Foreskin keratinocyte (primary cell): ENCODE measurements at places on chromosomes 7 and 10. TPM values are rescaled to one million over a fixed set of nuclear protein-coding genes. Genes with fewer than 3 reads are reported as not detected.

The CPA1 gene
- total RNA-seq = not detected in 2 replicates

The ASAH2 gene
- total RNA-seq = 3.5 and 4.0 TPM in 2 replicates

The STAM gene
- total RNA-seq = 28.4 and 29.4 TPM in 2 replicates

DNA sequence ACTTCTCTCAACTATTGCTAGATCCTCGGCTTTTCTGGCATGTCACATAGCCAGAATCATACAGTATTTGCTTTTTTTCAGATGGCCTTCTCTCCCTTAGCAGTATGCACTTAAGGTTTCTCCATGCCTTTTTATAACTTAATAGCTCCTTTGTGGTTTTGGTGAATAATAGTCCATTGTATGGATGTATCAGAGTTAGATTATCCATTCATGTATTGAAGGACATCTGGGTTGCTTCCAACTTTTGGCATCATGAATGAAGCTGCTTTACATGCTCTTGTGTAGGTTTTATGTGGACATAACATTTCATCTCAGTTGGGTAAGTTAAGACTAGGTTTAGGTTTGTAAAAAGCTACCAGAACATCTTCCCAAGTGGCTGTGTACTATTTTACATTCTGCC is 4.6 kb downstream of the ATP5F1C start:
- no peak for DNase-seq

DNA sequence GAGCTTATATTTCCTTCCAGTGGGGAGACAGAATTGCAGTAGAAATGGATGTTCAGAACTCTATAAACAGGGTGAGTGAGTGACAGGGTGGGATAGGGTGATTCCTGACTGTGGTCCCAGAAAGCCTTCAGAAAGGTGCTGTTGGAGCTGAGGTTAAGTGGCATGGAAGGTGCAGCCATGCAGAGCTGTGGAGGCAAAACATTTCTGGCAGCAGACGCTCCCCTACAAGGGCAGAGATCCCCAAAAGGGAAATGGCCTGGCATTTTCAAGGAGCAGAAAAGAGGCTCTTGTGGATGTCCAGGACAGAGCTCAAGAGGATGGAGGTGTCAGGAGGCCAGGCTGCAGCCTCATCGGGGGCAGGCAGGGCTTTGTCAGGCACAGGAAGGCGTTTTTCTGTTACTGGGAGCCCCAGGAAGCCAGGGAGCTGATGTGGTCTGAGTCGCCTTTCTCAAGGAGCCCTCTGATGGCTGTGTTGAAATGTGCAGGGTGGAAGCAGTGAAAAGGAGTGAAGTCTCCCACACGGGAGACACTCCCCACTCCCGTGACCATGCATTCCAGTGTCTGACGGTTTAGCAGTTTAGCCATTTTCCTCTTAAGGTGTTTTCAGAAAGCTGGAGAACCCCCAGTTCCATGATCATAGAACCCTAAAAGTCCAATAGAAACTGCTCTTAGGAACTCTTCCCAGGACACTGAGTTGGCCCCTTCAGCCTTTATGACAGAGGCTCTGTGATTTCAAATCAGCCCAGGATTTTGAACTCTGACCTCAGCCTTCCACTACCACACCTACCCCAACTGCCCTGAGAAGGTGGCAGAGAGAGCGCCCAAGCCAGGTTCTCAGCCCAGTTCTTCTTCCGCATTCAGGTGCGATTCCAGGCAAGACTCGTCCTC is 96.2 kb downstream of the C10orf105 start:
- DNase-seq = no peak

DNA sequence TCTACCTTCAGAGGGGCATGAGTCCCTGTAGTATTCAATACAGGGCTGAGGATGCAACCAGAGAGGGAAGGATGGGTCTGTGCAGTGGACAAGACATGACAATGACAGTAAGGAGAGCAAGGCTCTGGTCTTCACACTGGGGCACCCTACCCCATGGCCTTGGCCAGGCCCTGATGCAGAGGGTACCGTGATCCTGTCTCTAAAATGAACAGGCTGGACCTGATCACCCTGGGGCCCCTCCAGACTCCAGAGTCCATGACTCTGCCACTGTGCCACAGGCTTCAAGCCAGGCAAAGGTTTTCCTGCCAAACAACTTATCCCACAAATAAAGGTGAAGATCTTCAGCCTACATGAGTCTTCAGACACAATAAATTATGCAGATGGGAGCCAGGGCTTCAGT is 4.9 kb downstream of the MAT1A start:
- no peak for DNase-seq

- DNase-seq = no peak
These were observed 1.3 kb upstream of the SH2D4B start for GRCh38 chr10:80536361-80536835.

DNA sequence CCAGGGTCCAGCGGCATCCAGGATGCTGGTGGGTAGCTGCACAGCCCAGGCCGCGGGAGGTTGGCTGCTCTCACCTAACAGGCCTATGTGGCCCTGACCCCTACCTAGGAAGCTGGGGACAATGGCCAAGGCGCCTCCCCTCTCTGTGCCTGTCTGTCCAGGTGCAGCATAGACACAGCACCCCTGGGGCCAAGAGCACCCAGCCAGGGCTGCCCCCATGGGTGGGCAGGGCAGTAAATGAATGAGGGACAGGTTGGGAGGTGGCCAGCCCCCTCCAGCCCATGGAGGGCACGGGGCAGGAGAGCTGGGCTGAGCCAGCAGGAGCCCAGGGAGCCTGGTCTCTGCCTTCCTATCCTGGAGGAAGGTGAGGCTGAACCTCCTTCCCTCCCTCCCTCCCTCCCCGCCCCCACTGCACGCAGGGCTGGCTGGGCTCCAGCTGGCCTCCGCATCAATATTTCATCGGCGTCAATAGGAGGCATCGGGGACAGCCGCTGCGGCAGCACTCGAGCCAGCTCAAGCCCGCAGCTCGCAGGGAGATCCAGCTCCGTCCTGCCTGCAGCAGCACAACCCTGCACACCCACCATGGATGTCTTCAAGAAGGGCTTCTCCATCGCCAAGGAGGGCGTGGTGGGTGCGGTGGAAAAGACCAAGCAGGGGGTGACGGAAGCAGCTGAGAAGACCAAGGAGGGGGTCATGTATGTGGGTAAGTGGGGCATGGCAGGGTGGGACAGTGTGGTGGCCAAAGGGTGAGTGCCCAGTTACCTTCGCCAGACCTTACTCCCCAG is at the start of gene SNCG:
Gene SNCG (plus strand): TSS at position 484 of the 785 bp plus-strand sequence. CDS start 99 bp downstream, at position 583.
- DNase-seq = no peak

- no peak for DNase-seq
These were observed 89.5 kb upstream of the MKI67 start for GRCh38 chr10:128215733-128216132.

- peak; percentile 51 for DNase-seq
These were observed 28.6 kb upstream of the LAMB4 start for GRCh38 chr7:108158776-108159175.

DNA sequence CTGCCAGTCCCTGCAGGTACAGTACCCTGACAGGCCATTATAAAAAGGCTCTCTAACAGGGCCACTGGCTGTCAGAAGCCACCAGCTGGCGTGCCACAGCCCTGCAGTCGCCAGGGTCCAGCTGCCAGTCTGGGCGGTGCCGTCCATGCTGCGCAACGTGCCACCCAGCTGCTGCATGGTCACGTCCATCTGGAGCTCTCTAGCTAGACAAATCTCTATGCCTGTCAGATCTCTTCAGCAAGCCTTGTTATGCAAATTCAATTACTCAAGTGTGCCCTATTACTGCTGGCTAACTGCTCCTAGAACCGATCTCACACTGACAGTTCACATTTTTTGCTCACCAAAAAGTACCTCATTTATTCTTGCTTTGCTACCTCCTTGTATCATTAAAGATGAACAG is 75.9 kb downstream of the HIBADH start:
- no peak for DNase-seq

DNA sequence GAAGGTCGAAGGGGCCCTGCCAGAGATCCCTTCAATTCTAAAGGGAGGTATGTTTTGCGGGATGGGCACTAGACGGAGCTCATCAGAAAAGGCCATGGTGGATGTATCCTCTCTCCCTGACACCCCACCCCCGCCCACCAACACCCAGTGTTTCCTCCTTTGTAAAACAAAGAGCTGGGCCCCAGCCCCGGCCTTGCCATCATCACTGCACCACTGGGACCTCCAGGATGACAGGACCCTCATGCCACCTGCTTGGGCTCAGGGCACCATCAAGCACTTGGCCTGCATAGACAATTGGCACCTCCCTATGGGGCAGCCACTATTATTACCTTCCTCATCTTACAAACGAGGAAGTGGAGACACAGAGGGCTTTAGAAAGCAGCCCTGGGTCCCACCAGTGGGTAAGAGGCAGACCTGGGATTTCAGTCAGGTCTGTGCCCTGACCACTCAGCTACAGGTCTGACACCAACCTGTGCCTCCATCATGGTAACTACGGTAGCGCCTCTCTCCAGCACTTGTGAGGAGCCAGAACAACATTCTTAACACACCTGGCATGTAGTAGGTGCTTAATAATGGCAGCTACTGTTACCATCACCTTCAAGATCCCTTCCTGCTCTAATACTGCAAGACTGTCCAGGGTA is 2.0 kb downstream of the CALML3 start:
- DNase-seq = no peak

- no peak for DNase-seq
These were observed 299.0 kb downstream of the HGF start for GRCh38 chr7:81470724-81471379.

DNA sequence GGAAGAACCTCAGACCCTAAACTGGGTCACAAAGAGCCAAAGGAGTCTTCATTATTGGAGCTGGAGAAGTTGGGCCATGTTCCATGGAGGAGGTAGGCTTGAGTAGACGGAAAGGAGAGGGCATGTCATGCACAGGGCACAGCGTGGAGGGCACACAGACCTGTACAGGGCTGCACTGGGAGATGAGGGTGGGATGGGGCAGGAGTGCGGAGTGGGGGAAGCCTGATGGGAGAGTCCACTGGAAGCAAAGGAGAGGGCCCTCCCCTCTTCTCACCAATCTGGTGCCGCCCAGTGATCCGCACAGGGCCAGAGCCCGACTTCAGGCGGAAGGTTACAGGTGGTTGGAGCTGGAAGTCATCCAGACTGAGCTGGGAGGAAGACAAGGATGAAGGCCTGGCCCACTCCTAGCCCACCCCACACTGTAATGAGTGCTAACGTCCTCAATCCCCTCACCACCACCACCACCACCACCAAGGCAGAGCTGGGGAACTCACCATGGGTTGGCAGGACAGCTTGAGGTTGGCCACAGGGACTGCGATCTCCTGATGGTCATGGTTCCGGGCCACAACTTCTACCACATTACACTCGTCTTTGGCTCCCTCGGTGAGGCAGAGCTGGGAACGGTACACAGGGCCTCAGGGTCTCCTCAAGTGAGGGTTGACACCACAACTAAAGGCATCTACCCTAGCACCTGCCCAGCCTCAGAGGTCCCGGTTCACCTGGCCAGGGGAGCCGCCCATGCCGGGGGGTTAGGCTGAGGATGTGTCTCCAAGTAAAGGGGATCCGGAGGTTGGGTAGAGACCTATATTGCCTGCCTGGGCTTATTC is 1.0 kb downstream of the NPM3 start:
- no peak for DNase-seq

GRCh38 chr10:32121648-32122047 is 65.4 kb upstream of the KIF5B start:
- DNase-seq = no peak

DNA sequence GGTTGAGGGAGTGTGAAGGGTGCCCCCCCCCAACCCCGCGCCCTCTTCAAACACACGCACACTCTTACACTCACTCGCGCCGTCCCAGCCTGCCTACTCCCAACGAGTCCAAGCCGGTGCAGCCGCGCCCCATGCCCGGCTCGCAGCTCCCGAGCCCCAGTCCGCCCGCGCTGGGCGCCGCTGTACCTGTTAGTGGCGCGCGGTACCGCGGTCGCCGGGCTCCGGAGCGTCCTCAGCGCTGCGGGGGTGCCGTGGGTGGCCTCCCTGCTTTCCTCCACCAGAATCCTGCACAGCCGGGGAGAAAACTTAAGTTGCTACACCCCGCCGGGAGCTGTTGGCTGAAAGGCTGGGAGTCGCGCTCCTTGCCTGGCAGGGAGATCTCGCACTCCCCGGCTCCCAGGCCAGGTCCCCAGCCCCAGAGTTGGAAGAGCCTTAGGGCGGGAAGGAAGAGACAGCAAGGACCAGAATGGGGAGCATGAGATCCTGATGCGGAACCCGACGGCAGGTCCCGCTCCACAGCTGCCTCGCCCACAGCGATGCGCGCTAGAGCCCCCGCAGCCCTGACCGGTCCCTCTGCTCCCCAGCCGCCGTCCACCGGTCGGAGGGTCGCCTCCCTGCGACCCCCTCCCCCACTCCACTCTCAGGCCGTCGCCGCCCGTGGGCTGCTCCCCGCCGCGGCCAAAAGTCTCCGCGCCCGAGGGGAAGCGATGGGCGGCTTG is 863 bp downstream of the ST8SIA6 start:
- DNase-seq = peak; percentile 34

- no peak for DNase-seq
These were observed 26.3 kb downstream of the NPTX2 start for GRCh38 chr7:98643236-98643985.
